Natural killer cell treated with Interleukin-12 subunit alpha and Interleukin-12 subunit beta and Interleukin-15 and Interleukin-18, amount 100 ng/mL, for 72 hours (primary cell): ENCODE measurements at places on chromosomes 4 and X. TPM values are rescaled to one million over a fixed set of nuclear protein-coding genes. Genes with fewer than 3 reads are reported as not detected.

The NRK gene
- not detected for total RNA-seq

GRCh38 chr4:181289198-181289597, 954.0 kb upstream of the TENM3 start:
- DNase-seq = no peak

DNA sequence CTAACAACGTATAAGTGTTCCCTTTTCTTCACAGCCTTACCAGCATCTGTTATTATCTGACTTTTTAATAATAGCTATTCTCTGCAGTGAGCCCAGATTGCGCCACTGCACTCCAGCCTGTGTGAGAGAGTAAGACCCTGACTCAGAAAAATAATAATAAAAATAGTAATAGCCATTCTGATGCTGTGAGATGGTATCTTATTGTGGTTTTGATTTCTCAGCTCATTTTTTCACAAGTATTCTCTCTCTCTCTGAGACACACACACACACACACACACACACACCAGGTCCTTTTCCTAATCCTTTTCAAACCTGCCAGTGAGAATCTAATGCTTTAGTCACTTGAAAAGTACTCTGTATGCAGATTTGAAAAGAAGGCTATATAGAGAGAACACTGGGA, 89.8 kb downstream of the CHIC2 start:
- no peak for DNase-seq

DNA sequence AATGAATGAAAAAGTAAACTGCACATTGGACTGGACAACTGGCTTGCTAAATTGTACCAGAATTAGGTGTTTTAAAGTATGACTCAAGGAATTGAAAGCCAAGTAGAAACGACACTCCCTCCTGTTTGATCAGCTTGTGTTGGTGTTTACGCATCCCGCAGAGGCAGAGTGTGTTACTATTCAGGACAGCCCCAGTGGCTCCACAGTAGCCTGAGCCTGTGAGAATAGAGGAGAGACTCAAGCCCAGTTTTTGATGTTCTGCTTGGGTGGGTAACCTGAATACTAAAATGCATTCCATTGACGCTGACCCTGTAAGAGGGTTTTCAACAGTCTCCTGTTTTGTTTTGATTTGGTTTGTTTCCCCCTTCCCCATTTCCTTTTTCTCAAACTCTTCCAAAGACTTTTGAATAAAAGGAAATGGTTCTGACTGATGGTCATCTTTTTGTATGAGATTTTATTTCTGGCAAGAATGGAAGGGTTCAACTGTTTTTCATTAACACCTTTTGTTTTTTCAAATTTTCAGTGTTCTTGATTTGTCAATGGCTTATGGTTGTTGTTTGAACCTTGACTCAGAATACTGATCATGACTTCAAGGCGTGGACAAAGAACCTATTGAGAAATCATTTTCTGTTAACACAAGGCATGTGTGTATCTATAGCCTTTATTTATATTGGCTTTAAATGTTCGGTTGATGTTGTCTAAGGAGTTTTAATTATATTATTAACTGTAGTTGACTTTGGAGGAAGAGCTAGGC, 10.2 kb downstream of the ADGRL3 start:
- DNase-seq = no peak

DNA sequence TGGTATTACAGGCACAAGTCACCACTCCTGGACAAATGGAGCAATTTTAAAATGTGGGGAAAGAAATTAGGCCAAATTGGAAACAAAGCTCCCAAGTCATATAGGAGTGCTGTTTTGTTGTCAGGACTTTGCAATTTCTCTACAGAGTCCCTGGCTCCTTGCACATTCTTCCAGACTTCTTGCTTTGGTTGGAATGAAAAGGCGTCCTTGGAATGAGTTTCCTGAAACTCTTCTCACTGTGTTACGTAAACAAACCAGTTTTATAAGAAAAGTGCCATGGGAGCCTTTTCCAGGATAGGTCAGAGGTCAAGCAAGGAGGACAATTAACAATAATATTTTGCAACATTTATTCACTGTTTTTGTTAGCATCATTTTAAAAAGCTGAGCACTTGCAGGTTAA, 32.4 kb upstream of the KIT start:
- DNase-seq = no peak

DNA sequence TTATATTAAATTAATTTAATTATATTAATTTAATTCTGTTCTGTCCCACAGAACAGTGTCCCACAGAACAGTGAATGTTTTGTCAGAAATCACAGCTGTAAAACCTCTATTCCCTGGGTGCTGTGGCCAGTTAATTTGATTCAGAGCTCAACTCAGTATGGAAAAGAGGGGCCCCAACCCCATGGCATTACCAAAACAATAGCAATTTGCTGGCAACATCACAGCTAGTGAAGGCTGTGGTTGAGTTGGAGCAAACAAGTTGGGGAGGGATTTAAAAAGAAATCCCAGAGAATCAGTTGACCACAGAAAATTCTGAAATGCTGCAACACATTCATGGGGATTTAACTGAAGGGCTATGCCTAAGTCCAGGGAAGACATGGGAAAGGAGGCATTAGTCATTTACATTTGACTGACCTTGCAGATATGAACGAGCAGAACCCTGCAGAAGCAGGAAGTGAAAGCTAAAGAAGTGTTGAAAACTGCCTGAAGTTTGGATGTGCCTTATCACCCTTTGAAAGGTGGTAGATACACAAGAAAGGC, 30.1 kb downstream of the PDHA2 start:
- no peak for DNase-seq

GRCh38 chrX:39577985-39578869, 519.5 kb downstream of the BCOR start:
- no peak for DNase-seq

- no peak for DNase-seq
Observed at GRCh38 chr4:140125374-140125773, 28.6 kb downstream of the MAML3 start.

GRCh38 chr4:158254292-158254691, 44.0 kb downstream of the TMEM144 start:
- no peak for DNase-seq
